ENCODE measurements at places on chromosomes 6 and 20. TPM values are rescaled to one million over a fixed set of nuclear protein-coding genes. Genes with fewer than 3 reads are reported as not detected.
A peak's percentile ranks its signal among the peaks of the same experiment; 100 is the strongest.

- DNase-seq = no peak
- H3K4me1 ChIP-seq = no peaks in the 10 kb centered on the region
Measured at GRCh38 chr6:140062043-140063020, 687.9 kb upstream of the CITED2 start.

GRCh38 chr6:16752206-16752866 lies 8.9 kb downstream of the ATXN1 start:
- H3K4me3 ChIP-seq = no peak overlapping the region
- peak overlapping the region; percentile 84 for H3K27ac ChIP-seq
- no peaks in the 10 kb centered on the region for H3K27me3 ChIP-seq
- H3K4me1 ChIP-seq = peaks cover 29% of the 10 kb centered on the region
- no peaks in the 10 kb centered on the region for H3K36me3 ChIP-seq

DNA sequence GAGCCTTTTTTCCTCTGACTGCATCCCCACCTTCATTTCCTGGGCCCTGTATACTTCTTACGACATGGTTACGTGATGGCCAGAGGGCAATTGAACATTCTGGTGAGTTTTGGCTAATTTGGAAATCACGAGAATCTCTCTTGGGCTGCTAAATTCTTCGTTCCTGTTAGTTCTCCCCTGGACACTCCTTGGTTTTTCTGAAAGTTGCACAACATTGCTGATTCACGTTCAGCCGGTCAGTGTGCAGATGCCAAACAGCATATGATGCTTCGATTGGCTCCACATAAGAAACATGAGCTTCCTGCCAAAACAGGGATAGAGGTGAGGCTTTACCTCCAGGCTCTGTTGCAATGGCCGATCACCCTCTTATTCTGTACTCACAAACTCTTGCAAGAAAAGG lies 119.4 kb upstream of the LY86 start:
- H3K27me3 ChIP-seq = no peaks in the 10 kb centered on the region
- no peak for DNase-seq
- H3K4me3 ChIP-seq = no peak overlapping the region
- H3K27ac ChIP-seq = no peak overlapping the region

- H3K27ac ChIP-seq = no peak overlapping the region
- DNase-seq = no peak
- no peaks in the 10 kb centered on the region for H3K27me3 ChIP-seq
Measured at GRCh38 chr6:165040440-165040839, 269.0 kb downstream of the C6orf118 start.

GRCh38 chr6:39366931-39367618 lies 44.6 kb upstream of the KCNK16 start:
- DNase-seq = no peak
- H3K4me3 ChIP-seq = no peak overlapping the region
- H3K27me3 ChIP-seq = no peaks in the 10 kb centered on the region
- H3K4me1 ChIP-seq = no peaks in the 10 kb centered on the region

DNA sequence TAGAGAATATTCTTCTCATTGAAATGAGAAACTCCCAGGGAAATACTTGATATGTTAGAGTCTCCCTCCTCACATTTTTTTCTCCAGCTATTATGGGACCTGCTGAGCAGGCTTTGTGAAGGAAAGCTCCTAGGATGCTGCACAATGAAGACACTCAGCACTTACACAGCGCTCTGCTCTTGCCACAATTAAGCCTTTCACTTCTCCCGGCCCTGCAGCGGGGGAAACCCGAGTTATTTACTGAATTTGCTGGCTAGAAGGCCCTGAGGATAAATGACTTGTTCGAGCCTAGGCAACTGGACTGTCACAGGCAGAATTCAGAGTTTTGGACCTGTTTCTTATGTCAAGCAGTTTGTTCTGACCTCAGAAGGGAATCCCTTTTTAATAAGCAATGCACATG lies 102.0 kb downstream of the MAP3K7 start:
- no peaks in the 10 kb centered on the region for H3K27me3 ChIP-seq
- H3K36me3 ChIP-seq = no peaks in the 10 kb centered on the region
- H3K27ac ChIP-seq = no peak overlapping the region
- H3K4me1 ChIP-seq = no peaks in the 10 kb centered on the region

DNA sequence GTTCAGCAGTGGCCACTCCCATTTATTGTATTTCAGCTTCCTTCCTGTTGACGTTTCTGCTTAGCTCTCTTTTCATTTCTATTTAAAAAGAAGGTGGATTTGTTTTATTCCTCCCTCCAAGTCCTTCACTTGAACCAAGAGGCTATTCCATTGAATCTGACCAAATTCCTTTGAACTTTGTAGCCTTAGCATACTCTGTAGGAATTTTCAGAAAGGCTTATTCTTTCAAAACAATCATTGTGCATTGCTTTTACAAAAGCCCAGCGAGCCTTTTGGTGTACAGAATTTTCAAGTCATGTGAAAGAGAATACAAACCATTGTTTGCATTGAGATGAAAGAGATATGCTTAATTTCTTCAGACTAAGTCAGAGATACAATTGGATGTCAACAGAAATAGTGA lies 151.0 kb upstream of the INSM1 start:
- H3K27me3 ChIP-seq = no peaks in the 10 kb centered on the region
- DNase-seq = no peak

GRCh38 chr6:142271476-142271875 lies 30.3 kb upstream of the ADGRG6 start:
- no peaks in the 10 kb centered on the region for H3K4me1 ChIP-seq
- no peaks in the 10 kb centered on the region for H3K36me3 ChIP-seq
- H3K4me3 ChIP-seq = no peak overlapping the region
- no peaks in the 10 kb centered on the region for H3K27me3 ChIP-seq
- no peak for DNase-seq

- no peak for DNase-seq
- H3K4me1 ChIP-seq = no peaks in the 10 kb centered on the region
- no peak overlapping the region for H3K4me3 ChIP-seq
- no peak overlapping the region for H3K27ac ChIP-seq
- no peaks in the 10 kb centered on the region for H3K27me3 ChIP-seq
Measured at GRCh38 chr6:42211726-42212125, 5.9 kb downstream of the MRPS10 start.

DNA sequence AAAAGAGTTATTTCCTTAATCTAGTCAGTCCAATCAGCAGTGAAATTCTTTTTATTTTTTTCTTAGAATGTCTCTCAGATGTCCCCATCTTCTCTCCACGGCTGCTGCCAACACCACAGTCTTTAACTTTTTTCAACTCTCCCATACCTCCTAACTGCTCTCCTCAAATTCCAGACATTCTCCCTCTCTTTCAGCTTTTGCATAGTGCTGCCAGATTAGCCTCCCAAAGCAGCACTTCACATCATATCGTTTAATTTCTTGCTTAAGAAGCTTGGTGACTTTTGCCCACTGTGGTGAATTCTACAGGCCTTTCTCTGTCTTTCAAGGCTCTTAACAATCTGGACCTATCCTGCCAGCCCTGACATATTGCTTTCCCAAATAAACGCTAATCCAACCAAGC lies 233.4 kb downstream of the UST start:
- no peak overlapping the region for H3K27ac ChIP-seq
- H3K27me3 ChIP-seq = no peaks in the 10 kb centered on the region
- H3K36me3 ChIP-seq = no peaks in the 10 kb centered on the region
- no peak for DNase-seq
- H3K4me3 ChIP-seq = no peak overlapping the region
- no peaks in the 10 kb centered on the region for H3K4me1 ChIP-seq

DNA sequence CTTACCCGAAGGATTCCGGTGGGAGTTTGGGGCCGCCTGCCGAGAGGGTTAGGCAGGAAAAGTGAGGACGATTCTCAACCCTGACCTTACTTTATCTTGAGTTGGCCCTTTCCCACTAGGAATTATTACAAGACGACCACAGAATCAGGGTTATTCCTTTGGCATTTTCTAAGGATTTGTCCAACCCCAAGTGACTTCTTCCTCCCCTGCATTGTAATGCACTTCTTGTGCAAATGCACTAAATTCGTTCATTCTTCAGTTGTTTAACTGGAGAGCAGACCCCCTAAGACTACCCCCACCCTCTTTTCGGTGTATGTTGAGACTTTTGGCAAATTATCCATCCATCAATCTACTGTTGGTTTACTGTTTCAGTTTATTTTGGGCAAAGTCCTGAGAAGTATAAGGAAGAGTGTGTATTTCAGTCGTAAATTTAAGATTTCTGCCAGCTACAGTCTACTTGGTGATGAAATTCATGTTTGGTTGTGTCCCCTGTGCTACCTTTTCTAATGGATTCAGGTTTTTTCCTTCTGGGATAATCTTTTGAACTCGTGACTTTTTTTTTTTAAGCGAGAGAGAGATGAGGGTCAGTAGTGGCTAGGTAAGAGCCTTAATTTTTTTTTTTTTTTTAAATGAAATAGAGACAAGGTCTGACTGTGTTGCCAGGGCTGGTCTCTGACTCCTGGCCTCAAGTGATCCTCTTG lies 611 bp upstream of the TMEM217 start:
- H3K4me1 ChIP-seq = no peaks in the 10 kb centered on the region
- H3K36me3 ChIP-seq = no peaks in the 10 kb centered on the region
- H3K27ac ChIP-seq = peak overlapping the region; percentile 76

- no peak for DNase-seq
- no peak overlapping the region for H3K27ac ChIP-seq
- no peak overlapping the region for H3K4me3 ChIP-seq
- H3K4me1 ChIP-seq = no peaks in the 10 kb centered on the region
- no peaks in the 10 kb centered on the region for H3K27me3 ChIP-seq
- H3K36me3 ChIP-seq = no peaks in the 10 kb centered on the region
Measured at GRCh38 chr6:122821095-122821494, 32.0 kb downstream of the SMPDL3A start.

DNA sequence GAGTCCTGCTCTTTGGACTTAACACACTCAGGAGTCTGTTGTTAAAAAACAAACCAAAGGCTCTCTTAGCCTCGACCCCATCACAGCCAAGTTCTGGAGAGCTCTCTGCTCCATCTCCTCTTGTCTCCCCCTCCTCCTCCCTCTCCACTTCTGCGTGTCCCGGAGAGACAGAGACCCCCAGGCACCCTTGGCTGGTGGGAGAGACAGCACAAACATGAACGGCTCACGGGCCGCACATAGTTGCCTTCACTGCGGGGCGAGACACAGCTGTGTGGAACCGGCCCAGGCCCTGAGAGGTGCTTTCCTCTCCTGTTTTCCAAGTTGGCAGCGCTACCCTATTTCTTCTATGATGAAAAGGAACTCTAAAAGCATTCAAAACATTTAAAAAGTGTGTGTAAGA lies 23.3 kb upstream of the MYT1 start:
- no peaks in the 10 kb centered on the region for H3K4me1 ChIP-seq
- H3K27me3 ChIP-seq = no peaks in the 10 kb centered on the region
- no peak overlapping the region for H3K27ac ChIP-seq
- no peak overlapping the region for H3K4me3 ChIP-seq

DNA sequence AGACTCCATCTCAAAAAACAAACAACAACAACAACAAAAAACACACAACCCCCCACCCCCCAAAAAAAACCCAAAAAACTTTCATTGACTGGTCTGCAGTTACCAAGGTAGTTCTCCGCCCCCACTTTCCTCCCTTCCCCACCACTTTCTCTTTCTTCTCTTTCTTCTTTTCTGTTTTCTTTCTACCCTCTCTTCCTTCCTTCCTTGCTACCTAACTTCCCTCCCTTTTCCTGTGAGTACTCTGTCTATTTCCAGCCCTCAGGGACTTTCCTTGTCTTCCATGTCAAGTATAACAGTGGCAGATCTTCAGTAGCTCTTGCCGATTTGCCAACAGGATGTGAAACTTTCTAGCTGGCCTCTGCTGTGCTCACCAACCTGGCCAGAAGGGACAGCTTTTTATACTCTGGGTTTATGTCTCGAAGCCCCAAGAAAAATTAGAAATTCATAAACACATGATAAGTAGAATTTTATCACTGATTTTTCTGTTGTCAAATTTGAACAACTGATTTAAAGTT lies 399.5 kb downstream of the QKI start:
- no peaks in the 10 kb centered on the region for H3K4me1 ChIP-seq
- no peak overlapping the region for H3K4me3 ChIP-seq
- DNase-seq = no peak

- no peaks in the 10 kb centered on the region for H3K36me3 ChIP-seq
- H3K27ac ChIP-seq = no peak overlapping the region
- DNase-seq = no peak
- H3K27me3 ChIP-seq = no peaks in the 10 kb centered on the region
Measured at GRCh38 chr6:130520801-130521200, 155.0 kb downstream of the TMEM200A start.

GRCh38 chr6:139262519-139263300 lies 29.1 kb downstream of the TXLNB start:
- no peaks in the 10 kb centered on the region for H3K27me3 ChIP-seq
- no peaks in the 10 kb centered on the region for H3K36me3 ChIP-seq
- H3K4me3 ChIP-seq = no peak overlapping the region
- H3K4me1 ChIP-seq = no peaks in the 10 kb centered on the region
- DNase-seq = no peak

DNA sequence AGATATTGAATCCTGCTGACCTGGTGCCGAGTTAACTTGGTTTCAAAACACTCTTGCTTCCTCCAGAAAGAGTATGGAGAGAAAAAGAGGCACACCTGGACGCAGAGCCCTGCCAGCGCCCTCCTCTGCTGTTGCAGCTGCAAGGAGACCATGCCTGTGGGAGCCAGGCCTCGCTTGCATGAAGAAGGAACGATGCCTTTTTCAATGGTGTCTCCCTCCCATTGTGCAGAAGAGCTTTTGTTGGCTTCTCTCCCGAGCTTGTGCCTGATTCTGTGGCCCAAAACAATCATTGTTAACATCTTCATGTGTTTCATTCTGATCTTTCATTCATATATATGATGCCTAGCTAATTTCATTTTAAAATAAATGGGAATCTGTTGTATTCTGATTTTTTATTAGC lies 98.1 kb downstream of the FAM120B start:
- H3K36me3 ChIP-seq = no peaks in the 10 kb centered on the region
- no peak for DNase-seq
- no peaks in the 10 kb centered on the region for H3K4me1 ChIP-seq
- H3K27ac ChIP-seq = no peak overlapping the region
- H3K4me3 ChIP-seq = no peak overlapping the region
- no peaks in the 10 kb centered on the region for H3K27me3 ChIP-seq

- peak within 1 kb of the TSS; percentile 62 for H3K4me3 ChIP-seq
- no peaks in the 10 kb centered on the region for H3K4me1 ChIP-seq
- peak; percentile 76 for DNase-seq
- H3K27me3 ChIP-seq = peaks cover 22% of the 10 kb centered on the region
Measured at GRCh38 chr6:163414117-163414945, at the start of gene QKI. QKI (plus strand) TSS chr6:163414718; CDS start chr6:163415194, 476 bp downstream.

- no peak for DNase-seq
- peaks cover 3% of the 10 kb centered on the region for H3K4me1 ChIP-seq
- H3K36me3 ChIP-seq = no peaks in the 10 kb centered on the region
- no peaks in the 10 kb centered on the region for H3K27me3 ChIP-seq
- H3K4me3 ChIP-seq = no peak overlapping the region
Measured at GRCh38 chr6:4112366-4112765, 23.0 kb downstream of the ECI2 start.

MTFR2 gene
- 2.2 TPM for total RNA-seq

SRF gene
- total RNA-seq = 24.8 TPM

FOXF2 gene
- 4.2 TPM for total RNA-seq

All from colonic mucosa (tissue), 4 donors.